ENCODE measurements at places on chromosomes 5 and 9.

DNA sequence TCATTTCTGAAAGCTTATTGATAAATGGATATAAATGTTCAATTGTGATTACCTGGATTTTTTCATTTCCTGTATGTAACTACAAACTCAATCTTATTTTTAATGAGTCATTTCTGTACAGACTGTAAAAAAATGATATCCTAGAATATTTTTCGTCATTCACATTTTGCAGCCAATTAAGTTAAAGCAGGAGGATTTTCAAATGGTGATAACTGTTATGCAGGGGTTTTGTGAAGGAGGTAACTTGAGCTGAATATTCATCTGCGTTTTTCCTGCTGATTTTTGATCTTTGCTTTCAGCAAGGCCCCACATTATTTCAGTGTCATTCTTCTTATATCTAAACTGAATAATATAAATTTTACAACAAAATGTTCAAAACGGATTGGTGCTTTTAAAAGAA is 74.1 kb downstream of the SLF1 start:
- DNase-seq: no peak

GRCh38 chr5:144788556-144788955 is 617.9 kb downstream of the KCTD16 start:
- no peak for DNase-seq

DNA sequence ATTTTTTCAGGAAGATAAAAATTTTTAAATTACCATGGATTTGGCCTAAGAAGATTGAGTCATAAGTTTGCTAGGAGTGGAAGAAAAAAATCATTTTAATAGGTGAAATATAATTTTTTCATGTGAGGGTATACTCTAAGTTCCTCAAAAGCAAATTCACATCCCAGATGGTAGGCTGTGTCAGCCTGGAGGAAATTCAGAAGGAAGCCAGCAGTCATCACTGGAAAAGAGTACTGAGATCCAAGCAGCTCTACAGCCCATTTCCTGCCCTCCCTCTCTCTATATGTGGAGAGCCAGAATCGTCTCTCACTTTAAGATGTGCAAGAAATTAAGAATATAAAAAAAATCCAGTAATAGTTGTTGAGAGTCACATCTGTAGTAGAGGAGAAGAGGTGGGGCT is 126.5 kb upstream of the CDH18 start:
- DNase-seq: no peak

- no peak for DNase-seq
Measured at GRCh38 chr5:156134216-156134615, 192.7 kb upstream of the SGCD start.

GRCh38 chr5:30600892-30601291 is 592.6 kb upstream of the CDH6 start:
- DNase-seq: no peak

DNA sequence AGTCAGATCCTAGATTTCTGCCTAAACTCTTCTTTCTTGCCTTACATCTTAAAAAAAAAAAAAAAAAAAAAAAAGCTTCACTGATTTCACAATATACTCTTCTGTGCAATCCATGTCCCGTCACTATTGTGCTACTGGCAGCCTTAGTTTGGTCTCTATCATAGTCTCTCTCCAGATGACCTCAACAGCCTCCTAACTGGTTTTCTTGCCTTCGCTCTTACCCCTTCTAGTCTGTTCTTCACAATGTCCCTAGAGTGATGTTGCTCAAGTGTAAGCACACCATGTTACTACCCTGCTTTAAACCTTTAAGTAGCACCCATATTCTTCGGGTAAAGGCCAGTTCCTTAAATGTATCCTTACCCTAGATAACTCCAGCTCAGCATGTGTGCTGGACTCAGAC is 25.8 kb downstream of the CD180 start:
- DNase-seq: no peak

GRCh38 chr5:17105744-17106418 is 111.5 kb upstream of the BASP1 start:
- DNase-seq: no peak

DNA sequence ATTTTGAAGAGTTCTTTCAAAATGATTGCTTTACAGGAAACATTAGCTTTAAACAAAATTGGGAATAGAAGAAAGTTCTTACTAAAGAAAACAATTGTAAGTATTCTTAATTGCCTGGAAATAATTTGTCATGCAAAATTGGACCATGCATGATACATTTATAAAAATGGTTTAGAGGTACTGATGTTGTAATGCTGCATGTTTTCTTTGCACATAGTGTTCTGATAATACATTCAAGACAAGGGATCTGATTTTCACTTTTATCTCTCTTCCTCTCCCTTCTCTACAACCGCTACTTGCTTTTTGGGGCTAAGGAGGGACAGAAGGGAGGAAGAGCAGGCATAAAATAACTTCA is 211.6 kb upstream of the MPDZ start:
- DNase-seq: no peak

GRCh38 chr5:14700478-14701436 is 36.2 kb downstream of the OTULIN start:
- DNase-seq: no peak

GRCh38 chr5:106843812-106844416 is 826.8 kb downstream of the EFNA5 start:
- no peak for DNase-seq

GRCh38 chr5:135535820-135536801 is at the start of gene NEUROG1:
NEUROG1 (minus strand) TSS chr5:135535964; CDS start chr5:135535690, 274 bp downstream.
- peak; percentile 17 for DNase-seq

DNA sequence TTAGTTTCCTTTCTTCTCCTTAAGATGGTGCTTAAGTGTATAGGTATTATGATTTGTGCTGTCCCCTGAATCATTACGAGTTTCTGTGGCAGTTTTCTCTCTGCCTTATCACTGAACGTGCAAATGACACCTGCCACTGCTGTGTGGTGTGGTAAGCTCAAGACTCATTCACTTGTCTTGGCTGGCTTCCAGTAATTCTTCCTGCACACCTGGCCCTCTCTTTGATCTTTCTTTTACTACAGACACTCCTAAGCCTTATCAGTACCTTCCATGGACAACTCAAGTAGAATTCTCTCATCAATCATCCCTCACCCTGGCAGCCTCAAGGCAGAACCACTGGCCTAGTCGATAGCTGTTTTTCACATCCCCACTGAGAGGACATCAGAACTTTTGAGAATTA is 82.6 kb upstream of the ADAMTS19 start:
- DNase-seq: peak; percentile 39

DNA sequence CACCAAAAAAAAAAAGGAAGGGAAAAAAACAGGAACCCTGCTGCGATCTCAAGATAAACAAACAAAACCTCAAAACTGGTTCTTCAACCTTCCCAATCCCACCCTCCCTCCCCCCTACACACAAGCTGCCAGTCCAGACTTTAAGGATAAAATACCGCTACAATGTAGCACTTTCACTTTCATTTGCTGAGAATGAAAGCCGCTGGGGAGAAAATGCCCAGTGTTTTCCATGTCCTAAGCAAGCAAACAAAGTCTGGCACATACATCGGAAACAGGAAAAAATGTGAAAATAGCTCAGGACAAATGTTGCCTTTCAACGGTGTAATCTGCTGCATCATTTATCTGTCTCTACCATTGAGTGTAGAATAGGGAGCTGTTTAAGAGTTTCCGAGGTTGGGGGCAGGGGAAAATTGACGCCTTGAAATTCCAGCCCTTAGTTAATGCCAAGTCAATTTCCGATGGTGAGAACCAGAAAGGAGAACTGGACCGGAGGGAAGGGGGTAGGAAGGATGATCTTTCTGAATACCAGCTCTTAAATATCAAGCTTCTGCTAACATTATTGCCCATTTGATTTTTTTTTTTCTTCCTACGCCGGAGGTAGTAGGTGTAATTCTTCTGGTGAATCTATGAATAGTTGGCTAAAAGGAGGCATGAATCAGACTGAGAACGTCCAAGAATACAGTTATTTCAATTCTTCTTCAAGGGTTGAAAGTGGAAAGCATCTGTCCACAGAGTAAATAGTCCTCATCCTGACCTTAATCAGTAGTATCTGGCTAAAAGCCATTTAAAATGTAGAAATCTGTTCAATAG is 1.2 kb upstream of the ADAMTS6 start:
- peak; percentile 56 for DNase-seq

DNA sequence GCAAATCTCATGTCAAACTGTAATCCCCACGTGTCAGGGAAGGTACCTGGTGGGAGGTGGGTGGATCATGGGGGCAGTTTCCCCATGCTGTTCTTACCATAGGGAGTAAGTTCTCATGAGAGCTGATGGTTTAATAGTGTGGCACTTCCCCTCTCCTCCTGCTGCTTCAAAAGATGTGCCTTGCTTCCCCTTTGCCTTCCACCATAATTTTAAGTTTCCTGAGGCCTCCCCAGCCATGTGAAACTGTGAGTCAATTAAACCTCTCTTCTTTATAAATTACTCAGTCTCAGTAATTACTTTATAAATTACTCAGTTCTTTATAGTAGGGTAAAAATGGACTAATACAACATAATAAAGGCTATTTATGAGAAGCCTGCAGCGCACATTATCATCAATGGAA is 7.1 kb upstream of the CNTRL start:
- no peak for DNase-seq

DNA sequence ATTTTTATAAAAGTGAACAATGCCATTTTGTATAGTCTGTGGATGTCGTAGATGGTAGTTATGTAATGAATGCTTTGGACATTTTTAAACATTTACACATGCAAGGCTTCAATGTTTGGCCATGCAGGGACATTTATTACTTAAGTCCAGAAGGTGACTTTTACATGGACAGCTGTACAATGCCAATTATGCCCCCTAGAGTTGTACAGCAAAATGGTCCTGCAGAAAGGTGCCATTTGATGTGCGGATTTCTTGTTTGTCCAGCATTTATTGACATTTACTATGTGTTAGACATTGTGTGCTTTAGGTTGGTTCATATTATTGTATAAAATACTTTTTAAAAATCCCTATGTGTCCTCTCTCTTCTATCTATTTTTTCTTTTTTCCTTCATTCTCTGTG is 22.5 kb upstream of the COMMD10 start:
- DNase-seq: no peak

- no peak for DNase-seq
Measured at GRCh38 chr5:38557792-38558191, 1.3 kb upstream of the LIFR start.

DNA sequence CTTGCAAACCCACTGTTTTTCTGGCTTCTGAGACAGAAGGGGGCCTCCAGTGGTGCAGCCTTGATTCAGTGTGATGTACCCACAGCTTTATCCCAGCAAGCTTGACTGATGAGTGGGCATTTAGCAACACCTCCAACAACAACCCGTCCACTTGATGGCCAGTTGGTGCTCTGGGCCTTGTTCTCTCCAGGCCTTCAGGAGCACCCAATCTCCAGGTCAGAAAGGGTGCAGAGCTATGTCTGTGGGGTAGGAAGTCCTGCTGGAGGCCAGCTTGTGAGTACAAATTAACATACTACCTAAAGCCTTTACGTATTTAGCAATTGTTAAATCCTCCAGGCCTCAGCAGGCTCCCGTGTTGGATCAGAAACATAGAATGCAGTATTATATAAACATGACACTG is 10.1 kb upstream of the TRIM52 start:
- no peak for DNase-seq

DNA sequence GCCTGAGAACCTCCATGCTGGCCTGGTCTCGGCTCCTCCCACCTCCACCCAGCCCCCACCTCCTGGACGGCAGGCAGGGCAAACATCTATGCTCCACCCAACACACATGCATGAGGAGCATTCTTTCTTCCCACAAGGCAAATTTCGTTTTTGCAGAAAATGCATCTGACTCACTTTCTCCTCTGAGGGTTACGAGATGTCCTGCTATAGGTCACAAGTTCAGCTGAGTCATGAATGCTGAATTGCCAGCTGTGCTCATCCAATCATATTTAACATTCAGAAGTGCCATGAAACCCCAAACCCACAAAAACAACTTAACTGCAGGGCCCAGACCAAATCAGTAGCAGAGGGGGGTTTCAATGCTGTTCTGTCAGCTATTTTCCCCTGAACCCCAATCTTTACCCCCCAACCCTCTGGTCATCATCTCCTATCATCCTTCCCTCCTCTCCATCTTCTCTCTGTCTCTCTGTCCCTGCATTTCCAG is 39.0 kb upstream of the OSMR start:
- no peak for DNase-seq

DNA sequence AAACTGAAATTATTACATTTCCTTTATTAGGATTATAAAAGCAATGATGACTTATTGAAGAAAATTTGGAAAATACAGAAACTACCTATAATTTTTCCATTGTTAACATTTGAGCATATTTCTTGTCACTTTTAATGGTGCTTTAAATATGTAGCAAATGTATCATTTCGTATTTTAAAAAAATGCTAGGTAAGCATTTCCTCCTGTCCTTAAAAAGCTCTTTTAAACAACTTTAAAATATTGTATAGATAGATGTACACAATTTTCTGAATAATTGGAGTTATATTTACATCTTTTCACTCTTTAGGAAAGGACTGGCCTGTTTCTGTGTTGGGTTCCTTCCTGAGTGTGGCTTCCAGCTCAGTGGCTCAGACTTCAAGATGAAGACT is 15.6 kb downstream of the TENT4A start:
- DNase-seq: no peak

DNA sequence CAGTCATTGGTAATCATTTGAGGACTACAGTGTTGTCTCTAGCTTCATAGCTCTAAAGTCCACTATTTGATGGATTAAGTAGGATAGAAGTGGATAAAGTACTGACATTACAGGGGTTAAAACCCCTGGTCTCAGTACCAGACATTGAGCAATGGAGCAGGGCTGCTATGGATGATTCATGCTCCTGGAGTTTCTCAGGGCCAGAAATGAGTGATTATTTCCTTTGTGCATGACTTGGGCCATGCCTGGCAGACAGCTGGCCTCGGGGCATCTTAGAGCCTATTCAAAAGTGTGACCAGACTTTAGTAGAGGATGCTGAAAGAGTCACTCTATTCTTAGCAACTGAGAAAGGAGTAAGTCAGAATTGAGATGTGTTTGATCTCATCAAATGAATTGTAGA is 350.7 kb upstream of the TLE4 start:
- DNase-seq: no peak

DNA sequence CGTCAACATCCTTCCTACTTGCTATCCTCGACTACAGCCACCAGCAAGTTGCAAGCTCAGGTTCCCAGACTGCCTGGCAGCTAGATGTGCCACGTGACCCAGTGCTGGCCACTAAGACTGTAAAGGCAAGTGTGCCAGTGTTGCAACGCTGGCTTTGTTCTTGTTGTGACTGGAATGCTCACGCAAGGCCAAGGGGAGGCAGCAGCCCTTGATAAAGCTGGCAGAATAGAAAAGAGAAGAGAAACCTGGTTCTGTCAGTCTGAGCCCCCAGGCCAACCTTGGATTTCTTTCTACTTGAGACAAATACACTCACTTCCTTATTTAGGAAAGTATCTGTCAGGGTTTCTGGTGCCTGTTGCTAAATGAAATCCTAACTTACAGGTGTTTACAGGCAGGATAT is 113.0 kb downstream of the KLHL3 start:
- DNase-seq: no peak

DNA sequence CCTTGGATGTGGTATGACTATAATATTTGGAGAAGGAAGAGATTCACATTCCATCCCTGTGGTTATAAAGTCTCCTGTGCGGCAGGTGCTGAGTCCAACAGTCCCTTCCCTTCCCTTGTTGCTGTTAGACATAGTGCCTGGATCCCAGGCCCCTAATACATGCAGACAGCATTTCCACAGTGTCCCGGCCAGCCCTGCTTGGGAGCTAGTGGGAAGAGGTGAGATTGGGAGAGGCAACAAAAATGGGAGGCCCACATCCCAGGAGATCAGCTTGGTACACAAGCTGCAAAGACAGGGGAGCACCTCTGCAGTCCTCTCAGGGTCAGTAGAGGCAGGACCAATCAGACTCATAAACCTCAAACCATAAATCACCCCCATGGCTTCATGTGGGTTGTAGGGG is 3.3 kb upstream of the NEURL1B start:
- no peak for DNase-seq

GRCh38 chr5:14463629-14464028 is 118.0 kb upstream of the OTULINL start:
- DNase-seq: no peak

Data from NCI-H345 (cell line).